ENCODE measurements at places on chromosomes 16 and 17. TPM values are rescaled to one million over a fixed set of nuclear protein-coding genes. Genes with fewer than 3 reads are reported as not detected.

Gene CPHXL2
- polyA plus RNA-seq, result 0.52 TPM

DNA sequence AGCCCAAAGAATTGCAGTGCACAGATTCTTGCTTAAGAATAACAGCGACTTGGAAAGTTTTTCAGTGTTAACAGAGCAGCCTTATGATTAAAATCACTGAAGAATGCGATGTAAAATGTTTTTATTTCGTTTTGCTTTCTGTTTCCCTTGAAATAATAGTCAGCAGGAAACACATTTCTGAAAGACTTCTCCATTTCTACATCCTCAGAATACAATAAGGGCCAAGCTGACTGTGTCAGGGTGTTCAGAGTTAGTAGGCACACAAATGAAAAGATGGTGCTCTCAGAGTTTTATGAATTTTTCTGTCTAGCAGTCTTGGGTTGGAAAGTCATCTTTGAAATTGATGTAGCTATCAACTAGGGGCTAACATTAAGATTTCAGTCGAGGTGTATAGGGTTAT lies 582.9 kb upstream of the RBFOX1 start:
- no peak for DNase-seq

Gene FOXC2
- 1.5 TPM for polyA plus RNA-seq

DNA sequence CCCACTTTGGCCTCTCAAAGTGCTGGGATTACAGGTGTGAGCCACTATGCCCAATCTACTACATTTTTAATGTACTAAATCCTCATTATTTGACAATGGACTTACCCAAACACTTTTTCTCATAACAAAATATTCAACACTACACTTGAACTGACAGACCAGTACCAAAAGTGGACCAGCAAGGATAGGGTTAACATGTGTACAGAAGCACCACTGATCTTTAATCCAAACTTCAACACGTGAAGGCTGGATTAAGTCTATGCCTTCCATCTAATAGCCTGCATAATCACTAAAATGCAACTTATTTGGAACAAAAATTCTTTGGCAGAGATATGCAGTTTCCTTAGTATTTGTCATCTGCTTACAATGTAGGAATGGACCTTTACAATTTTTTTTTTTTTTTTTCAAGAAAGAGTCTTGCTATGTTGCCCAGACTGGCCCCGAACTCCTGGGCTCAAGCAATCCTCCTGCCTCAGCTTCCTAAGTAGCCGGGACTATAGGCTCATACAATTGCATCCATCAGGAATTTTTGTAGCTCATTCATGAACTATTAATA lies 60.0 kb upstream of the BCAR1 start:
- no peak for DNase-seq

Gene SLC13A5
- 0.77 TPM for polyA plus RNA-seq

Gene SLC22A31
- 2.3 TPM for polyA plus RNA-seq

DNA sequence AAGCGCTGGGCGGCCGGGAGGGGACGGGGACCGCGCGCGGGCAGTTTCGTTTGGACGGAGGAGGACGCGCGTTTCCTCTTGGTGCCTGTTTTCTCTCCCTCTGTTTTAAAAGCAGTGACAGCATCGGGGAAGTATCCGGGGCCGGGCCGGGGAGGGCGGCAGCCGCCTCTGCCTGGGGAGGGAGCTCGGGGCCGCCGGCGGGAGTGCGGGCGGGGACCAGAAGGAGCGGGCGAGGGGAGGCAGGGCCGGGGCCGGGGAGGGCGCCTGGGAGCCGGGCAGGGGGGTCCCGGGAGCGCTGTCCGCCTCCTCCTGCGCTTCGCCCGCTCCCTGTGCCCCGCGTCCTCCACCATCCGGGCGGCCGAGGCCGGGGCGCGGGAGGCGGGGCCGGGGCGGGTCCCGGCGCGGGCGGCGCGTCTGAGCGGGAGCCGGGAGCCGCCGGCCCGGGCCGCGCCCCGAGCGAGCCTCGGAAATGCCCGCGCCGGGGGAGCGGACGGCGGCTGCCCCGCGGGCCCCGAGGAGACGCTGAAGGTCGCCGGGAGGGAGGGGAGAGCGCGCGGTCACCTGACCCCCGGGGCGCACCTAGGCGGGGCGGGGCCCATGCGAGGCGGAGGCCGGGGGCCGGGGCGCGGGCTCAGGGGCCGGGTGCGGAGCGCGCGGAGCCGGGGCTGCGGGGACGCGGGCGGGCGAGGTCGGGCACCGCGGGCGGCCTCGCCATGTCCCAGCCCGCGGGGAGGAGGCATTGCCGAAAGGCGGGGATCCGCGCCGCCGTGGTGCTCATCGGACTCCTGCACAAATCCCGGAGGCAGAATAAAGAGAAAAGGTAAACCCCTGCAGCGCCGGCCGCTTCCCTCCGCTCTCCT lies 57.3 kb downstream of the RAP1GAP2 start:
- DNase-seq, result no peak

DNA sequence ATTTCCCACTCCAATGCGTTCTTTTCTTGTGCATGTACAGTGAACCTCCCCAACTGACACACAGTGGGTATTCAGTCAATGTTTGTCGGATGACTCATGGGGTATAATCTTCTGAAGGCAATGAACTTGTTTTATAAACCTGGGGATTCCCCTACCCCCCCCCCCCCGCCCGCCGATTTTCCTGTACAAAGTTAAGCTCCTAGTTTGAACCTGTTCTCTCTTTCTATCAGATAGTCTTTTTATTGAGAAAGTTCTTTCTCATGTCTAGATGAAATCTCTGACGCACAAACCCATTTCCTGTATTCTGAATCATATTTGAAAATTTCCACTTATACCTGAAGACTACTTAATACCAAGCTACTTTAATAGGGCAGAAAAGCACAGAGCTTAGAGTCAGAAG lies 338.3 kb downstream of the CA10 start:
- DNase-seq, result no peak

GRCh38 chr16:1514507-1514906 lies 19.0 kb upstream of the TMEM204 start:
- DNase-seq, result no peak

Gene TM4SF5
- not detected for polyA plus RNA-seq

DNA sequence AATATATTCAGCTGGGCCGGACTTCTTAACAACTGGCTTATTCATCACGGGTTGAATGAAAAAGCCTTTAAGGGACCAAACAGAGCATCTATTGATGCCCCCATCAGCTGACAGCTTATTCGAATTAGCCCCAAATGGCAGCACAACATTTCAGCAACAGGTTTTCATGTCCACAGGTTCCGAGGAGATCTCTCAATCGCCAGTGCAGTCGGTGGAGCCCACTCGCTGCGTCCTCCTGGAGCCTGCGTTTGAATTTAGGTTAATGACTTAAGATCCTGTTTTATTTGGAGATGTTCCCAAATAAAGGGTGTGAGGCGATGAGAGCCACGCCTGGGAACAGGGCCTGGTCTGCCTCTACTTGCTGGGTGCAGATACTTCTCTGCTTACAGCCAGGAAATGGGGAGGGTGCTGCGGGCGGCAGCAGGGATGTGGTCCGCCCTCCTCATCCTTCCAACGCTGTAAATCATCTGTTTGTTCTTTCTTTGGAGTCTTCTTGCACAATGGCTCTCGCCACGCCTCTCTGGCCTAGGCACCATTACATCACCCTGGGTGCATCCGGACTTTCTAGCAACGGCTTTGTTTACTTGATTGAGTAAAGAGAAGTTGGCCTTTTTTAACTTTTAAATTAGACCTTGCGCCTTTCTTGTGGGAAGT lies 22.6 kb downstream of the NDE1 start:
- peak; percentile 96 for DNase-seq

- DNase-seq, result no peak
These were observed 3.8 kb upstream of the ACTG1 start for GRCh38 chr17:81516439-81516838.

GRCh38 chr17:66817750-66818149 lies 17.2 kb upstream of the CACNG5 start:
- no peak for DNase-seq

Gene TAC4
- 1.1 TPM for polyA plus RNA-seq

DNA sequence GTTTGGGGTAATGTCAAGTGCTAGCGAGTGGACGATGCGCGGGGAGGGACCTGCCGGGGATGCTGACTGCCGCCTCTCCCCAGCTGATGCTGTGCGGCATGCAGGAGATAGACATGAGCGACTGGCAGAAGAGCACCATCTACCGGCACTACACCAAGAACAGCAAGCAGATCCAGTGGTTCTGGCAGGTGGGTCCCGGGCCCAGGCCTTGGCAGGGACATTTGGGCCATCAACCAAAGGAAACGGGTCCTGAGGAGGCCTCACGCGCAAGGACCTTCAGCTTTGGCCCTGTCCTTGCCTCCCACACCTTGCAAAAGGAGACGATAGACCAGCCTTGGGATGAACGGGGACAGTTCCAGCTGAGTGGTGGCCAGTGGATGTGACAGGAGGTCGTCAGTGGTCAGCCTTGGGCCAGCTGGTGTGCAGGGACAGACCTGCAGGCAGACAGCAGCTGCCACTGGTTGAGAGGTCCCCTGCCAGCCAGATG lies 13.6 kb upstream of the CLEC18A start:
- DNase-seq, result no peak

- DNase-seq, result no peak
These were observed 46.8 kb downstream of the SLC39A11 start for GRCh38 chr17:73045724-73046123.

- peak; percentile 63 for DNase-seq
These were observed 75.6 kb upstream of the PLCG2 start for GRCh38 chr16:81703177-81704155.

Gene GLP2R
- 1.8 TPM for polyA plus RNA-seq

DNA sequence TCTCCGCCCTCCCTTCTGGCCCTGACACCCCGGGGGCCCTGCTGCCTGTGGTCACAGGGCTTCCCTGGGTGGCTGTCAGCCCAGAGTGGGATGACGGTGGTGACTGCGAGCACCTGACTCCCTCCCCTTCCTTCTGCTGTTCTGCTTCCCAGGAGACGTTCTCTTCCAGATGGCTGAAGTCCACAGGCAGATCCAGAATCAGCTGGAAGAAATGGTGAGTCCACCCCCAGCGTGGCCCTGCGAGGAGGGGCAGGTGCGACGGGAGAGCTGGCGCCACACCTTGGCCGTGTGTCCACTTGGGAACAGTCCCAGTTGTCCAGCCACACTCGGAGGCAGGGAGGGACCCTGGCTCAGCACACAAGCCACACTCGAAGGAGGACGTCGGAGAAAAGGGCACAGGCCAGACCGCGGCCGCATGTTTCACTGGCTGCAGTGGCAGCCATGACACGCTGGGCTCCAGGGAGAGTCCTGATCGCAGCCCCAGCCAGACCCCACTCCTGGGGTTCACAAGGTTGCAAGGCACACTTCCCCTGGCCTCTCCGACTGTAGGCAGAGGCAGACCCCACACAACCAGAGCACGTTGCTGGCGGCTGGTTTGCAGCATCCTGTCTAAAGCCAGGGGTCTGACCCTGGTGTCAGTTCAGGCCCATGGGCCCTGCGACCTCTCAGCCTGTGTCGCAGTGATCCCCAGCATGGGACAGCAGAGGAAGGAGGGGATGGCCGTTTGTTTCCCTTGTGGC lies 49.9 kb downstream of the BAIAP2 start:
- DNase-seq, result no peak

Gene SYCE1L
- polyA plus RNA-seq, result 3.4 TPM

- peak; percentile 62 for DNase-seq
These were observed 39.2 kb downstream of the ZNF778 start for GRCh38 chr16:89256651-89257254.

DNA sequence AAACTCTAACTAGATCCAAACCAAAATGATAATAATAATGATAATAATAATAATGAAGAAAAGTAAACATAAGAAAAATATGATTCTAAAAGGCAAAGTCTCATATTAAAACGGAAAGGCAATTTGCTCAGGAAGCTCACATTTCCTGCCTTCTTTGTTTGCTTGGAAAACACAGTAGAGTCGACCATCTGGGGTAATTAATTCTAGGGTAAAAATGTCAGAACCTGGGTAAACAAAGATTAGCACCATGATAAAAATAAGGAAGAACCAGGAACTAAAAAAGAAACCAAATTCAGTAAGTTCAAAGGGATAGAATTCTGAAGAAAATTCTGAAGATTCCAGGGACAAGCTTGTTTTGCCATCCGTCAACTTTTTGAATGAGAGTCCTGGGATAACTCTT lies 16.2 kb downstream of the KRABD2 start:
- no peak for DNase-seq

Gene MAP2K6
- 17.5 TPM for polyA plus RNA-seq

DNA sequence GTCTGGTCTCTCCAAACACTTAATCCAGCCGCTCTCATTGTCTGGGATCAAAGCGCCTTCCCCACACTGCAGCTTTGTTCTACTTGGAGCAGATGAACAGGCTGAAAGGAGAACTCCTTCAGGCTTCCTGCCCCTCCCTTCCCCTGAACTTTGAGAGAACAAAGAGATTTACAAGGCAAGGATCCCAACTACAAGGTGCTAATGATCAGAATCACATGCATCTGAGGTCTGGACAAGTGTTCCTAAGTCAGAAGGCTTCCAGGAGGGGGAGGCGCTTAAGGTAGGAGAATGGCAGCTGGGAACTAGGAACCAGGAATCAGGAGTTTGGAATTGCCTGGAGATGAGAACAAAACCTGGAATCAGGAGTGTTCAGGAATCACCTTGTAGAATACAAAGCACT lies 606.3 kb upstream of the CDH11 start:
- no peak for DNase-seq

- DNase-seq, result no peak
These were observed 38.6 kb downstream of the CREBBP start for GRCh38 chr16:3841729-3842508.

Gene KRT9
- polyA plus RNA-seq, result not detected

GRCh38 chr17:42389899-42390298 lies 1.7 kb upstream of the STAT3 start:
- no peak for DNase-seq

- DNase-seq, result no peak
These were observed 83.4 kb upstream of the GSE1 start for GRCh38 chr16:85529489-85530369.

Measured in left lung (tissue), 14 donors.